Activated CD8-positive, alpha-beta memory T cell treated with anti-CD3 and anti-CD28 coated beads, Interleukin-2, amount 50 U/mL, for 48 hours (primary cell): ENCODE measurements at places on chromosomes 1 and 21.

- no peak for DNase-seq
These were observed 127.4 kb downstream of the HMCN1 start for GRCh38 chr1:185861630-185862029.

DNA sequence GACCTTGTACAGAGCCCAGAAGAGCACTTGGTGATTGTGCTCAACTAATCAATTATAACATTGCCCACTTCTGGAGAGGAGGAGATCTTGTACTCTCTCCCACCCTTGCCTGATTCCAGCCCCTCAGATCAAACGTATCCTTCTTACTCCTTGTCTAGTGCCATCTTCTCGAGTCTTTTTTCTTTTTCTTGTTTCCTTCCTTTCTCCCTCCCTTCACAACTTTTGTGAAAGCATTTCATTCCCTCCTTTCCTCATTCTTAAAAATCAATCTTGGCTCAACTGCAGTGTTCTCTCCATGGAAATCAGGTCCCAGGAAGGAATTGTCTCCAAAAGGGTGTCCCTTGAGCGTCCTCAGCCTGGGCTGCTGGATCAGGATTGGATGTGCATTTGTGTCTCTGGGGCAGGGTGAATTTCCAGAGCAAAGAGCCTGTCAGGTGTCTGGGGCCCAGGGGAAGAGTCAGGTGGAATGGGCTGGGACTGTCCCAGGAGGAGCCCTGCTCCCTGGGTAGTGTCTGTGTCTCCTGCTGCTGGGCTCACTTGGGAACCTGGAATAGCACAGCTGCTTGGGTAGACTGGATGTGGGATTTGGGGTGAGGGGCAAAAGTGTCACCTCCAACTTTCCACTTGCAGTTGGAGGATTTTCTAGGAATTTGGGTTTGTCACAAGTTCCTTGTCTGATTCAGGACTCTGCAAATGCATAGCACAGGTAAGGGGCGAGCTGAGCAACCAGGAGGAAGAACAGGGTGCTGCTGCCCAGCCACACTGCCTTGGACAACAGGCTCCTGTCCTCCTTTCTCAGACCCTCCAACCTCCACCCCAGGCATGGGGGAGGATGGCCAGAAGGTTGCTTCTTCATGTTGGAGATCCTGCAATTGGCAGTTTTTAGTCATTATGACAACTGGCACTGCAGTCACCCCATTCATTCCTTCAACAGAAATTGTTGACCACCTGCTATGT, 3.3 kb downstream of the SOX13 start:
- no peak for DNase-seq

DNA sequence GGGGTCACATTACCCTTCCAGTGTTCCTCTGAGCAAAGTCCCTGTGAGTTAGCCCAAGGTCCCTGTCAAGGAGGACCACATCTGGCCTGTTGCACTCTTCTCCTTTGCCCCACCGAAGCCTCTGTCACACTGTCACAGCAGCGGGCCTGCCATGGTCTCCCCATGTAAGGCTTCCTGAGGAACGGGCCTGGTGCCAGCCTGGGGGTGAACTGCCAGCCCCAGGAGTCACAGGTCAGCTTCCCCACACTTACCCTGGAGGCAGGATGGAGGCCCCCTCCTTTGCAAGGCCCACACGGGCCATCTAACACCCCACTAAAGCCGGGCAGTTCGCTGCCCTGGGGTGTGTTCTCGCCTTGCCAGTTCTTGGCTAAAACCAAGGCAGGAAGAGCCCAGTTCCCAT, 14.1 kb downstream of the TNFRSF1B start:
- no peak for DNase-seq

DNA sequence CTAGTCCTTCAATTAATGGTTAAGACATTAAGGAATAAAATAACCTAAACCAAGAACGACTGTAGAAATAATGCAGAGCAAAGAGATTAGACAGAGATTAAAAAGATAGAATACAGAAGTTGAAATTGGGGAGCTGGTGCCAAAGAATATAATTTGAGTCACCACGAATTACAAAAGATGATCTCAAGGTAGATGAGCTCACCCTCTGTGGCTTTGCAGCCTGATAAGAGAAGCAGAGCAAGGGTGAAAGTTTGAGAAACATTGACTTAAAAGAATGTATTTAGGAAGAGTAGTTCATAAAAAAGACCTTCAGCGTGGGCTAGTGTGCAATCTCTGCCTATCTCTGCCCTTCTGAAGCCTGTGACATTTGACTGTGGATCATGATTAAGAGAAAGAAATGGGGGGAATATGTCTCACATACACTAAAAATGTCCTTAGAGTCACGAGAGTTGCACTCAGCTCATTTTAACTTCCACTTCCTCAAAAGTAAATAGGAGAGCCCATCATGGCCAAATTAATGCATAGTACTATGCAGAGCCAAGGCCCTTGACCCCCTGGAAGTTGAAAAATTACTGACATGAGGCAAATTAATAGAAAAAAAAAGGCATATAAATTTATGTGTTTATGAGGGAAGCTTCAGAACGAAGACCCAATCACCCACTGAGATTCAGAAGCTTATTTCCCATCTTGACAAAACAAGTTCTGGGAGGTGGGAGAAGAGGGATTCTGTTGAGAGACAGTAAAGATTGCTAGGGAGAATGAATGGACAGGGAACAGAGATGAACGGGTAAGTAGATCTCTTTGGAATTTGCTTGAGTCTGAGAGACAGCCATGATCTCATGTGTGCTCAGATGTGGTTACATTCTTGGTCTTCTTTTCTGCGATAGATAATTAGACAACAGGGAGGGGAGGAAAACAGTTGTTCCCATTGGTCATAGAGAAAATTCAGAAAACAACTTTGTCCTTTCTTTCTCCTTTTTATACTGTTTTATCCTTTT, 395.4 kb upstream of the LRRC7 start:
- no peak for DNase-seq
